Chondrocyte (in vitro differentiated cells): ENCODE measurements at places on chromosomes 6 and 20.

- no peak for DNase-seq
These were observed 5.6 kb downstream of the PIM1 start for GRCh38 chr6:37175332-37176267.

DNA sequence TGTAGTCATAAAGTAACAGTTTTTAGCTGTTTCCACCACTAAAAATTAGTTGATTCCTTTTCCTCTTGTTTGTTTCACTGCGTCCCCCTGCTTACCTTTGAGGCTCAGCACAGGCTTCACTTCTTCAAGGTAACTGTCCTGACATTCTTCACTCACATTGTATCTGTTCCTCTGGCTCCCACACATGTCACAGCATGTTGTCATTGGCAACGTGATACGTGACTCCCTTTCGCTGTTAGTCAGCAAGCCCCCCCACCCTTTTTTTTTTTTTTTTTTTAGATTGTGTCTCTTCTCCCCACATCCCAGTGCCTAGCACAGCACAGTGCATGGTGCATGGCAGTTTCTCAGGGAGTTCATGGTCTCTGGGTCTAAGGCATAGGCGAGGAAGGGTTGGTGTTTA, 13.3 kb downstream of the VAPB start:
- DNase-seq, result no peak

- no peak for DNase-seq
These were observed 13.5 kb downstream of the HLA-A start for GRCh38 chr6:29955783-29956182.

DNA sequence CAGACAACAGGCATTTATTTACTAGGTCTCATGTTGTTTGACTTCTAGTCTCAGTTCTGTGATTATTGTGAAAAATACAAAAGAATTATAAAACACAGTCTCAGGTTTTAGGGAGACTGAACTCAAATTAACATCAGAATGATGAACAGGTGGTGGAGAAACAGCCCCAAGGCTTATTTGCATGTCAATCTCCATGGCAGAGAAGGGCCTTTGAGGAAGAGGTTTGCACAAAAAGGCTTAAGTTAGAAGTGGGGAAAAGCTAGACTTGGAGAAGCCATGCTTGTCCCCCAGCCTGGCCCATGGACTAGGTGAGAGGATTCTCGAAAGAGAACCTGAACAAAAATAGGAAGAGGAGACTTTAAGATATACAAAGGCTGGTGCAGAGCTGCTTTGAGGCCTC, 183.3 kb downstream of the EDN1 start:
- no peak for DNase-seq

DNA sequence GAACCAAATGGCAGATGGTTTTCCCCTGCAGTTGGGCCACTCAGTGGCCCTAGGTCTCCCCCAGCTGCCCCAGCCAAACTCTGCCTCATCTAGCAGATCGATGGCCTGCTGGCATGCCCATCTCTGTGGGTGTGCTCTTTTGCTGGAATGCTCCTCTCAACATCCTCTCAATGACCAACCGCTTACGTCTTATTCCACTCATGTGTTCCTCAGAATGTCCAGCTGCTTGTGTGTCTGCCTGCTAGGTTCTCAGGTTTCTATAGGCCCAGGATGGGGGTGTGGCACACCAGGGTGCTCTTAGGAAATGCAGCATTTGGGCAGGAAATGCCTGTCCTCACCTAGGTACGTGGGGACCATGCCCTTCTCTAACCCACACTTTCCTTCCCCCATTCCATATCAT, 509.9 kb upstream of the SYNCRIP start:
- DNase-seq, result no peak

- DNase-seq, result no peak
These were observed 2.4 kb upstream of the CCR6 start for GRCh38 chr6:167120583-167120903.

GRCh38 chr20:38548356-38549083, 32.5 kb upstream of the ADIG start:
- no peak for DNase-seq

DNA sequence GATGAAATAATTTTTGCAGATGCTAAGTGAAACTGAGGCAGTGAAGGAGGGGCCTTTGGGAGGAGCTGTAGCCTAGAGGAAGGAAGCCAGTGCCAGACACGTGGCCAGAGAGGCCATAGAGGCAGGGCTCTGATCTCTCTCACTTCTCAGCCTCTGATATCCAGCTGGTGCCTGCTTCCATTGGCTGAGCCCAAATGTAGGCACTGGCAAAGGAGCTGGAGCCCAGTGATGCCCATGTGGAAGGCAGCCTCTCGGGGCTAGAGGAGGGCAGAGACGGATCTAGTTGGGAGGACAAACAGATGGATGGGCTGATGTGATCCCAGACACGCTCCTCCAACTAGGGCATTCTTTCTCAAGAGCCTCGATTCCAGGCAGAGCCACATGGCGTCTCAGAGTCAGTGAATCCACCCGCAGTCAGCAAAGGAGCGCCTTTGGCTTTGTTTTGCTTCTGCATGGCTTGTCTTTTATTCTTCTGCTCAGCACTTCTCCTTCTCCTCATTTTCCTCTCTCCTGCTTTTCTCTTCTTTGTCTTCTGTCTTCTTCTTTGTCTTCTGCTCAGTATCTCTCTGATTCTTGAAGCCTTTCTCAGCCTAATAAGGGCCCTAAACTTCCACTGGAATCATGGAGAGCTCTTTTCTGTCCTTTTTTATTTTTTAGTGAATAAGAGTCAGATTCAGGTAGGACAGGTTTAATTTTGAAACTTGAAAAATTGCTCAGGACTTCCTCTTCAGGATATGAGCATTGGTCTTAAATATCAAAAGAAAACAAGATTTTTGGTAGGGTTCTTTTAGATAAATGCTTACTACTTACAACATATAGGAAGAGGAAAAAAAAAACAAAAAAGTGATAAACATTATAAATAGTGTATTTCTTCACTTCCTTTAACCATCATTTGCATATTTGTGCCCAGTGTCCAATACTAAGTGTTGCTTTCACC, 41.8 kb downstream of the CYP24A1 start:
- DNase-seq, result no peak

GRCh38 chr20:7375905-7376304, 564.4 kb downstream of the HAO1 start:
- no peak for DNase-seq

GRCh38 chr6:137766596-137767370, 100.3 kb upstream of the TNFAIP3 start:
- DNase-seq, result no peak

DNA sequence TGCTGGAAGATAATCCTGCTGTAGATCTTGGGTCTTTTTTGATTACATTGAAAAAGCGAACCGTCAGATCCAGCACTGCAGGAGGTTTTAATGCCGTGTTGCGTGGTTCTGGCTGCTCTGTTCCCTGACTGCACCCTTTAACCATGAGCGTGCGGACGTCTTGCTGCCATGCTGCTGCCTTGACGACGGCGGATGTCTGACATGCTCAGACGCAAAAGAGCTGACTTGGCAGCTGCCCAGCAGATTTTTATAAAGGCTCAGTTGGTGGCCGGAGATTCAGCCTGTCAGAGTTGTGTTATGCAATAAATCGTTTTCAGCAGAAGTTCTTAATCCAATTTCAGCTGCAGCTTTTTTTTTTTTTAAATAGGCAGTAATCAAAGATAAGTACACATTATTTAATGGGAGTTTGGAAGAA, 119.4 kb downstream of the JARID2 start:
- DNase-seq, result no peak
